GM12892 (cell line): ENCODE measurements at places on chromosomes 5 and 9.

GRCh38 chr9:117231012-117231411 lies 183.8 kb downstream of the ASTN2 start:
- no peak for DNase-seq

DNA sequence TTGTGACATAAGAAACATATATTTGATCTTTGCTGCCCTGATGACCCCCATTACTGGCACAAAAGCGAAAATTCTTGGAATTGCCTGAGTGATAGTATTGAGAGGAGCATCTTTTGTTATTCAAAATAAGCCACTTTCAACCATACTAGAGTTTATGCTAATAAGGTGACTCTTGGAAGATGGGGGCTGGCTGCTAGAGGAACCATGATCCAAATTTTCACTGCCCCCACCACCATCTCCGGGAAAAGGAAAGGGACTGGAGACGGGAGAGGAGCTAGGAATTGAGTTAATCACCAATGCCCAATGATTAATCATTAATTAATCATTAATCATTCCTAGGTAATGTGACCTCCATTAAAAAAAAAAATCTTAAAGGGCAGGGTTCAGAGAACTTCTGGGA lies 25.6 kb downstream of the FBXW11 start:
- DNase-seq = no peak

- no peak for DNase-seq
These were observed 177.2 kb upstream of the PITX1 start for GRCh38 chr5:135211083-135211790.

DNA sequence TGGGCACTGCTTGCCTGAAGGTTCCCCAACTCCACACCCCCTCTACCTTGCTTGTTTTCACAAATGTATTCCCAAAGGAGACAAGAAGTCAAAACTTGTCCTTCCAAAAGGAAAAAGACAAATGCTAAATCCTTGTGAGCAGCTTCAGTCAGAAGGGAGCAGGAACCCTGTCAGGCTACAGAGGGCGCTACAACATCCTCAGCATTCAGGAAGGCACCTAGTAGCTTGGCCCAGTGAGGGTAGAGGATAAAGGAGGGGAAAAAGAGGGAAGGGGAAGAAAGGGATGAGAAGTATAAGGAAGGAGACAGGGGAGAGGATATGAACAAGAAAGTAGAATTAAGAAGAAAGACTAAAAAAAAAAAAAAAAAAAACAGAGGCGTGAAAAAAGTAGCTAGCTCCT lies 97.5 kb downstream of the MLLT3 start:
- DNase-seq = no peak

DNA sequence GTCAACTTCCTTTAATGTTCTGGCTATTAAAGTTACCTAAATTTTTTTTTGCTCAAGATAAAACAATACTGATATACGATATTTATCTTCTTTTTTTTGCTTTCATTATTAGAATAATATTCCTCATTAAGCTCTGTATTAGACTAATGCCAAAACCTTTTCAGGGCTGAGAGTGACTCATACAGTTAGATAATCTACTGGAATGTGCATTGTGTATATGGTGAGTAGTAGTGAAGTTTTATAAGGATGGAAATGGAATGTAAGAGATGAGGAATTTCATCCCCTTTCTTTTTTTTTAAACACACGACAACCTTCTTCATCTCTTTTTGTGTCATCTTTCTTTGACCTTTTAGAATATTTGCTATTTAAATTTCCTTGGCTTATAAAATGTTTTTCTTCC lies 268.6 kb downstream of the ISL1 start:
- no peak for DNase-seq

DNA sequence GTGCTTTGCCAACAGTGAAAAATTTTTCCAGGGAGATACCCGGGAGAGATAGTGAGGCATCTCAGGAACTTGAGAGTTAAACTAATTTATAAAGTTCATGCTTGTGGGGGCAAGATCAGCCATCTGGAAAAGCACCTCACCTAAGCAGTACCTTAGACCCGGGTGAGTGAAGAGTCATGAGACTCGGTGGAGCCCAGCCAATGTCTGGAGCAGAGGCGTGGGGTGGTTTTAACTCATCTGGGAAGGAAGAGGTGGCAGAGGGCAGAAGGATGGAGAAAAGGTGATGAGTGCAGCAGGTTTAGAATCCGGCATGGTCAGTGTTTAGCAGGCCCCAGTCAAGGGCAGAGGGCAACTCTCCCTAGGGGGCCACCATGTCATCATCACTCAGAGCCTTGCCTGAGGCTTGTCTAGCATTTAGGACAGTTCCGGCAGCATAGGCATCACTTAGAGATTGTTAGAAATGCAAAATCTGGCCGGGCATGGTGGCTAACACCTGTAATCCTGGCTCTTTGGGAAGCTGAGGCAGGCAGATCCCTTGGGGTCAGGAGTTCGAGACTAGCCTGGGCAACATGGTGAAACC lies 4.3 kb upstream of the RNF183 start:
- DNase-seq = no peak

GRCh38 chr9:113514748-113515147 lies 51.2 kb downstream of the RGS3 start:
- no peak for DNase-seq

- no peak for DNase-seq
These were observed 23.2 kb upstream of the STXBP1 start for GRCh38 chr9:127588740-127589506.

DNA sequence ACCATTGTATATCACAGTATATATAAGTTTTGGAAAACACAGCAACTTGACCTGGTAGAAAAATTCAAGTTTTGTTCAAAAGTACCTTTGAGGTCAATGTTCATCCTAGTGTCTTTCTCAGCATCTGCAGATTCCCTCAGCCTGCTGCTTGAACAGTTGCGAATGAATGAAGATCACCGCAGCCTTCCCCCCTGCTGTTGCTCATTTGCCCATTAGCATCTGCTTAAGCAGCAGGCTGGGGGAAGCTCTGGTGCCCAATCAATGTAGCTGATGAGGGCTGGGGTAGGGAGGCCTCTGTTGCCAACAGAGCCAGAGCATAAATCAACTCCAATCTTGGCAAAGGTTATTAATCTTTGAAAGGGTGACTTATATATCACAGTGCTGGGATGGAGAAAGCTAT lies 586.5 kb upstream of the PTPRD start:
- DNase-seq = no peak

- DNase-seq = no peak
These were observed 125.3 kb downstream of the SYK start for GRCh38 chr9:90926936-90927335.

DNA sequence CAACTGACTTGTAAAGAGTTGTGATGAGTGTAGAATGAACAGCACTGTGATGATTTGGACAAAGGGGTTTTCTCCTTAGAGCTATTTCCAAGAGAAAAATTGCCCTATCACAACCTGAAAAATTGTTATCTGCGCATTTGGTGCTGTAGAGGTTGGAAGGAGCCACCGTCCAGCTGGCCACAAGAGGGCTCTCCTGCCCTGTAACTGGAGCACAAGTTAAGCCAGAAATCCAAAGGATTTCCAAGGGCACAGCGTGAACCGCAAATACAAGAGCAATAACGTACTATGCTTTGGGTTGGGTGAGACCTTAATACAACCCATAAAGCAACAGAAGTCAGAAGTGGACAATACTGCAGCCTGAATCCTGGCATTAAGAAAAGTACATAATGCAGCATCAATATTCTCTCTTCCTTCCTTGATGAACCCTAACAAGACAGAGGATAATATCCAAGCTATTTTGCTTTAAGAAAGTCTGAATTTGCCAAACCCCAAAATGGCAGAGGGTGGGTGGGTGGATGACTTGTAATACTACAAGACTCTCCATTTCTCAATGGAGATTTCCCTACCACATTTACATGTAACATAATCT lies 56.8 kb upstream of the SMIM32 start:
- no peak for DNase-seq

GRCh38 chr5:73378070-73378469 lies 70.5 kb downstream of the FOXD1 start:
- no peak for DNase-seq

GRCh38 chr9:137058521-137059234 lies 4.8 kb upstream of the ENTPD2 start:
- DNase-seq = no peak

DNA sequence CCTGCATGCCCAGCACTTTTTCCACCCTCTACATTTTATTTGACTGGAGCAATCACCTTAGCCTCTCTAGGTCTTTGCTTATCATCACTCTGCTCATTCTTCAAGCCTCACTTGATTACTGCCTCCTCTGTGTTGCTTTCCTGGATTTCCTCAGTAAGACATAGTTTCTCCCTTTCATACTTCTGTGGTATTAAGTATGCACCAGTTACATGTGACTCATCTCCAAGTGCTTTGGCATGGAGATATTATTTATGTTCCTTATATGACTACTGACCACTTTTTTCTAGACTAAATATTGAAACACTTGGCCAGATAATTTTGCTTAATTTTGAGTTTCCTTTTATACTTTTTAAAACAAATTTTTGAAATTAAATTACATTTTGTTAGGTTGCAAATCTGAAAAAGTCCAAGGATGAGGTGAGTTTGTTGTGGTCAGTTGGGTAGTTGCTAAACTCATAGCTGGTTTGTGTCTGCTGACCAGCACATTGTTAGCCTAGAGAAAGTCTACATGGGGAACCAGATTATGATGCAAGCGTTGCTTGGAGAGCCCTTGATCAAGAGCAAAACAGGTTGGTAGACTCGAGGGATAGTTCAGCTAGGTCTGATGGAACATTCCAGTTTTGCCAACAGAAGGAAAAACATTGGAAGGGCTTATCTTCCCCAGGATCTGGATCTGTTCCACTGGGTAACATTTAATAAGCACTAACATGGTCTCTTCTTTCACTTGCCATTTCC lies 140.2 kb downstream of the TMC1 start:
- no peak for DNase-seq
